GM13977 (cell line): ENCODE measurements at places on chromosomes 7 and 10.

DNA sequence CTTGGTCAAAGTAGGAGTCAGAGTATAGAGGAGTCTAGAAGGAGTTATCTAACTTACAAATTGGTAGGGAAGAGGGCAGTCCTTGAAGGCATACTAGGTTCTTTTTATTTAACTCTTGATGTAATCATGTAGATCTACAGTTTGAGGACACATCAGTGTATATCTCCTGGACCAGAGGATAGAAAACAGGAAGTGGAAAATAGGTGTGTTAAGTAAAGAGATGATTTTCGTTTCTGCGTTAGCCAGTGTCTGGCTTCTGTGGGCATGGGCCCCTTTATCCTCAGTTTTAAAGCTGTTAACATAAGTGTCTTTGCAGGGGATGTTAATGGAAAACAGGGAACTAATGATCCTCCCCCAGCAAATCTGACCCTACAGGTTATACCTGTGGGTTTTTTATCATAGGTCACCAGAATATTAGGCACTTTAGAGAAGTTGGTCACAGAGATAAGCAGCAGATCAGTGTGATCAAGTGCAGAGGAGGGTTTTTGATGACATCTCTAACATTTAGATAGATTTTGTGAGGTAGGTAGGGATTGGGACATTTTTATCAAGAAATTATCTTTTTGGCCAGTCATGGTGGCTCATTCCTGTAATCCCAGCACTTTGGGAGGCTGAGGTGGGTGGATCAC, 58.6 kb upstream of the PRSS1 start:
- DNase-seq, result no peak

GRCh38 chr7:24756545-24757352, 515 bp downstream of the GSDME start:
- DNase-seq, result peak; percentile 60

- DNase-seq, result no peak
These were observed 1.5 kb upstream of the INSIG1 start for GRCh38 chr7:155296006-155296787.

DNA sequence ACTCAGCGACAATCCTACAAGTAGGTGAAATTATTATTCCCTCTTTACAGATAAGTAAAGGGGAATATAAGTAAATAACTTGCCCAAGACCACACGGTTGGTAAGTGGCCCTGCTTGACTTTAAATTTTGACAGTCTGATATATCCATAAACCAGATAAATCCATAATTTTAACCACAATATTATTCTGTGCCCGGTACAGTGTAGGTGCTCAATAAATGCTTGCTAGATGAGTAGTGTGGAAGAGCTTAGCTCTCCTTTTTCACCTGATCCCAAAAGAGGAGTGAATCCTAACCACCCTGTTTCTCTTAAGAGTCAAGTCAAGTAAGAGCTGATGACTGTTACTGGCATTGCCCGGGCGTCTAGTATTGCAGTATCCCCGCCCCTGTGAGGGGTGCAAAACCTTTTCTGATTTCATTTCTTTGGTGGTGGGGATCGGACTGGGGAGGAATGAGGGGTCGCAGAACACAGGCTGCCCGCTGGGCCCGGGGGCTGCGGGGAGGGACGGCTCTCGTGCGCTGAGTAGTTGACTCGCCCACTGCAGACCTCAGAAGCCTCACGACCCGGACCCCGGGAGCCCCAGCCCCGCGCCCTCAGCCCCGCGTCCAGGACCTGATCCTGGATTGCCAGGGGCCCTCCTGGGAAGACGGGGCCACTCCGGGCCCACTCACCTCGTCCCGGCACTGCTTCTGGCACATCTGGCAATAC, 490 bp downstream of the KIN start:
- no peak for DNase-seq

DNA sequence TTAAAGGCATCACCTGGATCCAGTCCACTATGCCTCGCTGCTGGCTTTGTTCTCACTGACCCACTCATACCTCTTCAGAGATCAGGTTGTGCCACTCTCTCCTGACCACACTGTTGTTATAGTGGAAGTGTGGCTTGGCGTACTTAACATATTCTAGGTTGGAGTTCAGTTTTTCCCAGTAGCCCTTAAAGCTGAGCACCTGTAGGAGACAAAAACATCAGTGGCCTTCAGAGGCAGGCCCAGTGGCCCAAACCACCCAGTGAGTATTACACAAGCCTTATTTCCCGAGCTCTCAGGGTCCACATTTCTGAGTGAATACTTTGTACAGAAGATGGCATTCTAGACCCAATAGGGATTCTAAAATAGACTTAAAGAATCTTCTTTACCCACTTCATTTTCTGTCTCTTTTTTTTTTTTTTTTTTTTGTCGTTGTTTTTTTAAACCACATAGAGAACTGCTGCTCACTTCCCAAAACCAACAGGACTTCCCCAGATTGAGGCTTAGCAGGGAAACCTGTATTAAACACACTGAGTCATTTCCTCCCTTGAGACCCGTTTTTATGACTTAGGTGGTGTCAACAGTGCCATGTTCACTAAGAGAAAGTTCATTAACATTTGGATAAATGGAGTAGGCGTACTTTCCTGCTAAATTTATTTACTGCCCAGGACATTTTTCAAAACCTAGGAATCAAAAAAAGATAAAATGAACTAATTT, 85.8 kb downstream of the GSAP start:
- DNase-seq, result peak; percentile 36

- no peak for DNase-seq
These were observed 9.2 kb downstream of the PLAU start for GRCh38 chr10:73920089-73920488.

DNA sequence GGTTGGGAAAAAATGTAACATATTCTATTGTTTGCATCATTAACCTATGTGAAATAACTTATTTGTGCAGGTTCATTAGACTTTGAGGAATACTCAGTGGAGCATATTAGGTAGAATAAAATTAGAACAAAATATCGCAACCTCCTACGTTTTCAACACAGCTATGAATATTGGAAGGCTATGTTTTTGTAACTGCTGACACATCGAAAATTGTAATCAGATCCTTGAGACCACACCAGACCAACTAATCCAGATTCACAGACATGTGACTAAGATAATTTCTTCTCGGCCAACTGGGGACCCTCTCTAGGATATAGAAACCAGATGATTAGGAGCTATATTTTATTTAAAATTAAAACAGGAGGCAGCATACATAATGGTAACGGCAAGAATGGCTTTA, 77.5 kb upstream of the VWC2 start:
- no peak for DNase-seq

DNA sequence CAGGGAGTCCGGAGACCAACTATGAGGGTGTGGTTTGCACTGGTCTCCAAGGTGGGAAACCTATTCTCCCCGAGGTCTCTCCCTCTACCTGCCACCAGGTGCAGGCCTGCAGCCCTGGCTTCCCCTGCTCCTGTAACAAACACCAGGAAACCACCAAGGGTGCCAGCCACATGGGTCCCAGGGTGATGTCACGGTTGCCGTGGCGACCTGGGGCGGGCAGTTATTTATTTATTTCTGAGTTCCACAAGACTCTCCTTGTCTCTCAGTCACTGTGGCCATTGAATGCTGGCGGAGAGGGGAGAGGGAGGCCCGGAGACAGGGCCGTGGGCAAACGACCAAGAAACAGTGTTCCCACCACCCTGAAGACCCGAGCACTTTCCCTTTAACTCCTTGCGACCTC, 27.0 kb downstream of the MMD2 start:
- DNase-seq, result no peak

GRCh38 chr7:140901941-140902302, 22.8 kb downstream of the BRAF start:
- DNase-seq, result no peak

GRCh38 chr10:88991161-88991898, 732 bp downstream of the FAS start:
- peak; percentile 71 for DNase-seq

DNA sequence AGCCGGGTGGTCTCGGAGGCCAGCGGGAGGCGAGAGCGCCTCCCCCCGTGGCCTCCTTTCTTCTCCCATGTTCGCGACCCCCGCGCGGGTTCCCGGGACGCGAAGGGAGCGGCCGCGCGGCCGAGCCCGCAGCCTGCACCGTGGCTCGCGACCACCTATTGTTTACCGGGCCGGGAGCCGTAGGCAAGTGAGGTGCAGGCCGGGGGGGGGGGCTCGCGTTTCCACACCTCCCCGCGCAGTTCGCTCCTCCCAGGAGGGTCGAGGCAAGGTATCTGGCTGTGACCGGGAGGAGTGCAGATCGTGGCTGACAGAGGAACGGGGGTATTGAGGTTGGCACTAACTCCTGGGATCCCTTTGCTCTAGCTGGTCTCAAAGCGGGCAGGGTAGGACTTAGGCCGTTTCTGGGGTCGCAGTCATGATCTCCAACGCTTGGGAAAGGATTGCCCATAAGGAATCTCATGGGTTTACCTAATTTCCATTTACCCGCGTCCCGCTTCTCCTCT, 734 bp downstream of the PTPN12 start:
- peak; percentile 69 for DNase-seq

- DNase-seq, result no peak
These were observed 175.4 kb downstream of the CELF2 start for GRCh38 chr10:11193001-11193551.

- DNase-seq, result no peak
These were observed 17.7 kb upstream of the KLF6 start for GRCh38 chr10:3802526-3803265.

DNA sequence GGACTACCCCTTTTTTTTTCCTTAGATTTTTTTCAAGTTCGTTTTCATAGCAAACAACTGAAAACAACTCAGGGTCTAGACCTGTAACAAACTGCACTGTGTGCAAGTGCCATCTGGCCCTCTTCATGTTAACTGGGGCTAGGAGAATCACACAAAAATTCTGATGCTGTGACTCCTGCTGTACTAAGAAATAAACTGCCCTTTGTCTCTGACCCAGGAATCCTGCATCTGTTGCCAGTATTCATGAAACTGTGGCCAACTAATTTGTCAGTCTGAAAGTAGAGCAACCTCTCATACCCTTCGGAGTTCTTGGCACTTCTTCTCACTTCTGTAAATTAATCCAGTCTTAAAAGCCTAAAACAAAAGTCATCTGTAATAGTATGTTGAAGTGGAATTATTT, 218.4 kb upstream of the PCDH15 start:
- no peak for DNase-seq

- DNase-seq, result peak; percentile 19
These were observed 14.8 kb downstream of the TPK1 start for GRCh38 chr7:144821067-144821466.

GRCh38 chr7:28960071-28960840, 2.1 kb upstream of the TRIL start:
- no peak for DNase-seq

- DNase-seq, result peak; percentile 55
These were observed 98.7 kb downstream of the CTBP2 start for GRCh38 chr10:125061557-125062226.

GRCh38 chr10:16686054-16686902, 130.9 kb downstream of the RSU1 start:
- DNase-seq, result no peak

- no peak for DNase-seq
These were observed 2.1 kb downstream of the ADD3 start for GRCh38 chr10:110009736-110010475.

GRCh38 chr7:86863452-86863851, 196.0 kb downstream of the ELAPOR2 start:
- no peak for DNase-seq

DNA sequence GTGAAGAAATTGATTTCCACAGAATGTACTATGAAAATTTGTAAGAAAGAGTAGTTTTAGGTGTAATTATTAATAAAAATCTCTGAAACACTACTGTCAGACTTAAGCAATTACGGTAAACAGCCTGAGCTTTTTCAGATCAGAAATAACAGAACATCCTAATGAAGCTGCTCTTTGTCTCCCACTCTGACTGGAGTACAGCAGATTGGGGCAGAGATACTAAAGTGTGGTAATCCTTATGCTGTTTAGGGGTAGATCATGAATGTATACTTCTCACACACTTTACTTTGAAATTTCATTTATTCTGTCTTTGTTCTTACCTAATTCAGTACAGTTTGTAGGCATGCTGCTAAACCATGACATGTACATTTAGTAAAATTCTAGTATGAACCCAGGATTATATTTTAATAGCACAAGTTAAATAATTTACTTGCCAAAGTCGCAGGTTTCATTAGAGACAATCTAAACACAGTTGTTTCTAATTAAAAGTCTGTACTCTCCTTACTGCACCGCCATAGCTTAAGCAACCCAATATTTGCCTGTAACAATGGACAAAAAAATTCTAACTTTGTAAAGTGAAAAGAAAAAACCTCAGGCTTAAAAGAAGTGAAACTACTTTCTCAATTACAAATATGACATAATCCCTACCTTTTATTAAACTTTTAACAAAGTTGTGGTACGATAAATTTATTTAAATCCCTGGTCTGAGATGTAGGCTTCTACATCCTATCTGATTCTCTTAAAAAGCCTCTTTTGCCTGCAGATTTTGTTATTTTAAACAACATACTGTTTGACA, 88.8 kb downstream of the KMT2E start:
- no peak for DNase-seq

DNA sequence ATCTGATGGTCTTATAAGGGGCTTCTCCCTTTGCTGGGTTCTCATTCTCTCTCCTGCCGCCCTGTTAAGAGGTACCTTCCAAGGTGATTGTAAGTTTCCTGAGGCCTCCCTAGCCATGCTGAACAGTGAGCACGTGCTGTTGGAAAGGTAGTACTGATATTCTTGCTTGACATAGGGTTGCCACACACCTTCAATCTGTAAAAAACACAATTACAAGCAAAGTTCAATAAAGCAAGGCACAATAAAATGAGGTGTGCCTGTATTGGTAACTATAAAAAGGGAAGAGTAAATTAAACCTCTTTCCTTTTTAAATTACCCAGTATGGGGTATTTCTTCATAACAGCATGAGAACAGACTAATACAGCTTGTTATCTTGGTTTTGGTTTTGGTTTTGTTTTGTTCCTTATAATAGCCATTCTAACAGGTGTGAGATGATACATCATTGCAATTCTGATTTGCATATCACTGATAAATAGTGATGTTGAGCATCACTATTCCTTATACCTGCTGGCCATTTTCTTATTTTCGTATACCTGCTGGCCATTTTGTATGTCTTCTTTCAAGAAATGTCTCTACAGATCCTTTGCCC, 164.9 kb upstream of the TRIM24 start:
- DNase-seq, result no peak

DNA sequence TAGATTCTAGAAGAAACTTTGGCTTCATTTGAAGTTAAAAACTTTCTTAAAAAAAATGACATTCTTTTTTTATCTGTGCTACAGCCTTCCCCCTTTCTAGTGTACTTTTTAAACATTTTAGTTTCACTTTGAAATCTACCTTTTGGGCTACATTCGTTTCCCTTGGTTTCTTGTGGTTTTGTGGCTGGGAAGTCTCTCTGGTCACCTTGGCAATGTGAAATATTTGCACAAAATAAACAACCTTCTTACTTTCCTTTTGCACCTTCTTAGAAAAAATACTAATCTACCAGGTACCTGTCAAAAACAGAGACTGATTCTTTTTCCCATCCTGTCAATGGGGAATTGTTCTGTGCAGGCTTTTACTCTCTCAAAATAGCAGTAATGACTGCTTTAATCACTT, 350.2 kb downstream of the GATA3 start:
- peak; percentile 21 for DNase-seq

DNA sequence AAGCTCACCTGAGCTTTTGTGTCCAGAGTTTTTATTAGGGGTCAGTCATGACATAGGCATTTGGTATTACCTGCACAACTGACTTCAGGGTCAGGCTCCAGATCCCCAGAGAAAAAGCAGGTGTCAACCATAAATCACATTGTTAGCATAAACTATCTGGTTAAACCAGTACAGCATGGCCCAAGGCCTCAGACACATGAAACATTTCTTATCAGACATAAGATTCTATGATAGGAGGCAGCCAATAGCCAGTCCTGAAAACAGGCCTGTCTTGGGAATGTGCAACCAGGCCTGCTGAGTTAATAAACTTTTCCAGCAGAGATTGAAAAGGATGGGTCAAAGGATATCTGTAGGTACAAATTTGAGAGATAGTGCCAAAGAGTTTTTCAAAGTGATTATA, 116.1 kb downstream of the TPST1 start:
- no peak for DNase-seq
